Pons (tissue), 1 donor: ENCODE measurements at places on chromosomes 7 and 10.
A peak's percentile ranks its signal among the peaks of the same experiment; 100 is the strongest.

DNA sequence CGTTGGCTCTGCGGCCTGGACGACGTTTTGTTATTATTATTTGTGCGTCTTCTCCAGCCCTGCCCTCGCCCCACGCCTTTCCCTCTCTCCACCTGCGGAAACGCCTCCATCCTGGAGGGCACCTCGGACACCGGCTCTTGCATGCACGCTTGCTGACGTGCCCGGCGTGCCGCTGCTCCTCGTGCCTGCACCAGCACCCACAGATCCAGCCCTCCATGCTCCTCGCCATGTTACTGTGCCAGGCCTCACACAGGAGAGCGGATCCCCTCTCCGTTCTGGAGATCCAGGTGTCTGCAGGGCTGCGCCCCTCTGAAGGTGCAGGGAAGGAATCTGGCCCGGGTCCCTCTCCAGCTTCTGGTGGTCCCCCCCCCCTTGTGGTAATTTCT lies 373.9 kb upstream of the FOXK1 start:
- no peak for DNase-seq

DNA sequence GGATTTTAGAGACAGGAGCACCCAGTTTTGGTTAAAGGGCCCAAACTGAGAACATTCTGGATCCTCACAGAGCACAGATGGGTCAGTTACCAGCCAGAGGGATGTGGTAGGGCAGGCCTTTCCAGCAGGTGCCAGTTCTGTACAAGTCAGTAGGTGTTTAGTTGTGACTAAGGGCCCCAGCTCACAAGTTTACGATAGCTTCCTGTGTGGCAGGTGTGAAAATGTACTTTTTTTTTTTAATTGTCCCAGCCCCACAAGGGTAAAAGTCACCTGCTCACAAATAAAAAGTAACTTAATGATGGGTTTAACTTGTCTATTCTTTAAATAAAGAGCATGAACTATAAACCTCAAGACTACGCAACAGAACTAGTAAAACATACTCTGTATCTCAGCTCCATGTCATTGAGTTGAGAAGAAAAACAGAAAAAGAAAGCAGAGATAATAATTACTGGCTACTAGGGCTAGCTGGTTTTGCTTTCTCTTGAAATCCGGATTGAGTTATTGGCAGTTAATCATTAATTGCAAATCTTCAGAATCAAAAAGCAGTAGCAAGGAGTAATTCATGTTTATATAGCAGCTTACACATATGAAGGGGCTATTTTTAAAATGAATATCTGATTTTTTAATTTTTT lies 15.4 kb downstream of the NFE2L3 start:
- DNase-seq, result no peak

GRCh38 chr10:74107391-74107790 lies 43.2 kb downstream of the AP3M1 start:
- DNase-seq, result no peak

DNA sequence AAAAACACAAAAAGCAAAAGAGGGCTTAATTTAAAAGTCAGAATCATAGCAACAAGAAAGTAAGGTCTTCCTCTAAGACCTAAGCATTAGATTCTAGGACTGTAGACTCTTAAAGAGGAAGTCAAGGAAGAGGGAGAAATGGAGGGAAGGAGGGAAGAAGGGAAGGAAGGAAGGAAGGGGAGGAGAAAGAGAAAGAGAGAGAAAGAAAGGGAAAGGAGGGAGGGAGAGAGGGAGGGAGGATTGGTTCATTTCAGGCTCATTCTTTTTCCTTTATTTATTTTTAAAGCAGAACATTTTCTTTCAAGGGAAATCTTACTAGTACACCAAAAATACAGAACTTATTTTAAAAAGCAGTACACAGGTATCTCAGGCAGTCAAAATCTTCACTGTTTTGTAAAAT lies 81.1 kb downstream of the DLG5 start:
- DNase-seq, result no peak

DNA sequence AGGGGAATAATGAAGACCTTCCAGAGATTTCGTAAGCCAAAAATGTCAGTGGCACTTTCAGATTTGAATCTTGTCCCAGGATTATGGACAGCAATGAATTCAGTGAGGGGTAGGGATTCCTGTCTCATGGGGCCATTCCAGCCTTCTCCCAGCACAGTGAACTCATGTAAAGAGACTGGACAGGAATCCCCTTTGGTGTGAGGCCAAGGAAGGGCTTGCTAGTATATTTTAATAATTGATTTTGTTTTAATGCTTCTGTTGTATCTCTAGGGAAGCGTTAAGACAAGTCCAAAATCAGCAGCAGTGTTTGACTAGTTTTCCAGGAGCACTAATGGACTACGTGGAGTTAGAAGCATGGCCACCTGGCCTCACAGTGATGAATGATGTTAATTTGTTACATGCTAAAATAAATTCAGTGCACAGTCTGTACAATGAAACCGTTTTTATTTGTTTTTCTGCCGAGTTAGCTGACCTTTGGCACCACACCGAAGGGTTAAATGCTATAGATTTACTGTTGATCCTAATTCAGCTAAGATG lies 214.0 kb upstream of the DKK1 start:
- DNase-seq, result no peak

GRCh38 chr10:131207176-131207575 lies 104.3 kb downstream of the TCERG1L start:
- no peak for DNase-seq

DNA sequence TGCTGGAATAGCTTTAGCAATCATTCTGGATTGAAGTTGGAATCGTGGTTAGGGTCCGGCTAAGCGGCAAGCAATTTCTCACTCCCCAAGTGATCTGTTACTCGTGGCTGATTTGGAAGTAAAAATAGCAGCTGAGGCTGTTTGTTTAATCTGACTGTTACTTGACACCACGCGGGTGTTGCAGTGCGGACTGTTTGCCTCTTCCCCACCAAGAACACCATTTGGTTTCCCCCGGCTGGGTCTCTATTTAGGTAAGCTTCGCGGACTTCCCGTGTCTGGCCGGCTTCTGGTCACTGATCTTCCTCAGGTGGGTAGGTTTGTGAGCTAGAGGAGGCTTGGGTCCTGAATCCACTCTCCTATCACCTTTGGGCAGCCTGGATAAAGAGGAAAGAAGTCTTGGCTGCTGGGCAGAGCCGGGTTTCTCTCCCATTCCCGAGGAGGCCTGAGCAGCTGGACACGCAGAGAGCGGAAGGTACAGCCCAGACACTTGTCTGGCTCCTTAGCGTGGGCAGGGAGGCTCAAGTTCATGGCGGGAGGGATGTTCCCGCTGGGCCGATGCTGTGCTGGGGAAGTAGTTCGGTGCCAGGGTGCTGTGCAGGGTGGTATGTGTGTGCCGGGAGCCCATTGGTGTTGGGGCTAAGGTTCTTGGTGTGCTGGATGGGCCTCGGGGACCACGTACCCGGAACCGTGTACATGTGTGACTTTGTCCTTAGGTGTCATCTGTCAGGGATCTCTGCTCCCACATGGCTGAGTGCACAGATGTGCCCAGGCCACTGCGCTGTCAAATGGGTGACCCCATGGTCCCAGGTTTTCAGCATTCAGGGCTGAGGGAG lies at the start of gene C10orf71:
Gene C10orf71 (plus strand): TSS at position 188 of the 833 bp plus-strand sequence. CDS start 23,376 bp downstream, outside the sequence.
- DNase-seq, result no peak

- no peak for DNase-seq
These were observed 6.1 kb upstream of the MEOX2 start for GRCh38 chr7:15692501-15693020.

DNA sequence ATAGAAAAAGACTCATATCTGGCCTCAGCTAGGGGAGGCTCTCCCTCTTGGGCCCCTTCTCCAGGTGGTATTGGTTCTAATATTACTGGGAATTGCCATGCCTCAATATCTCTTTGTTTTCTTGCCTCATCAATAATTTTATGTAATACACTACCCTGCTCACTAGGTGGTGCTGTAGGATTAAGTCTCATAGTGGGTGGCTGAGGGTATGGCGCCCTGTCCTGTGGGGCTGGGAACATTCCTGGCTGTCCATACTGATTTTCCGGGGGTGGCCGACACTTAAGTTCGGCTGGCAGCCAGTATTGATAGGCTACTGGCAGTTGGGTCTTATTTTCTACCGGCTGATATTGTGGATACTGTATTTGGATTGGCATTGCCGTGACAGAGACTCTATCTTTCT lies 9.0 kb upstream of the TAS2R3 start:
- peak; percentile 9 for DNase-seq

DNA sequence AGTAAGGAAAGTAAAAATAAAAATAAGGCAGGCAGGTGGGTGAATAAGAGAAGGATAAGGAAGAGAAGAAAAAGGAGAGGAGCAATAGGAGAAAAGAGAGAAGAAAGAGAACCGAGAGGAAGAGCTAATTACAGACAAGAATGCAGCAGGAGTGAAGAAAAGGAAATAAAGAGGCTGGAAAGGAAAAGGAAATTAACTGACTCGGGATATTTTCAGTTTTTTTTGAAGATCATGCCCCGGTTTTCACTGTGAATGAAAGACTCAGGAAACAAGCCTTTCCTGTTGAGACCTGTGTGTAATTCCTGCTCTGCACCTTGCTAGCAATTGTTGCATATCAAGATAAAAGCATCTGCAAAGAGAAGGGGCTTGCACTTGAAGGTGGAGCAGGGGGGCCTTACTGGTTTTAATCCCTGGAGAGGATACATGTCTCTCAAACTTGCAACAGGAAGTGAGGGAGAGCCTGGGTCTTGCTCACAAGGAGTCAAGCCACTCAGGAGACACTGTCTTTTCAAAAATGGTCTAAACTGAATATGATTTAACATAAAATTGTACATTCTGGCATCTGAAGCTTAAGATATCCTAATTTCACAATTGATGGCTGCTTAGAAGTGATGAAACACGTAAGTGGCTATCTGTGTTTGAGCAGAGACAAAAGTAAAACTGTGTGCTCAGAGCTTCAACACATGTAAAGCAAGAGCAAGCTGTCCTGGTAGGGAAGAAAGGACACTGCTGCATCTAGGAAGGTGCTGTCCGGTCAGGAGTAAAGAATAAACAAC lies 157.6 kb downstream of the FAM107B start:
- DNase-seq, result no peak

- no peak for DNase-seq
These were observed 444 bp upstream of the TNPO3 start for GRCh38 chr7:129055294-129055816.

GRCh38 chr7:74464931-74465886 lies 11.5 kb downstream of the GTF2IRD1 start:
- DNase-seq, result no peak

DNA sequence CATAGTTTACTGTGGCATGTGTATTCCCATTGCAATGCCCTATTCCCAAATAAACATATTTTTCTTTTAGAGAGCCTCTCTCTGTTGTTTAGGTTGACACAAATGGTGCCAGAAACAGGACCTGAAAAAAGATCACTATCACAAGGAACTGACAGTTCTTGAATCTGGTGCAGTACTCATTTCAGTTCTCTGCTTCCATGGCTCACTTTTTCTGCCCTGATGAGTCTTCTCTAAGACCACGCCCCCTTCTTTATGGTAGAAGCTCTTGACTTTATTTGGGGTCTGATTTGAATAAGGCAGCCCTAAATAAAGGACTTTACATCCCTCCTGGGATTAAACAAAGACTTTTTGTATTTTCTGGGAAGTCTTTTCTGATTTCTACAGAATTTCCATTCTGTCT lies 3.5 kb upstream of the CCDC126 start:
- DNase-seq, result no peak

- DNase-seq, result peak; percentile 54
These were observed 46.2 kb upstream of the ZNF716 start for GRCh38 chr7:57403601-57404342.

DNA sequence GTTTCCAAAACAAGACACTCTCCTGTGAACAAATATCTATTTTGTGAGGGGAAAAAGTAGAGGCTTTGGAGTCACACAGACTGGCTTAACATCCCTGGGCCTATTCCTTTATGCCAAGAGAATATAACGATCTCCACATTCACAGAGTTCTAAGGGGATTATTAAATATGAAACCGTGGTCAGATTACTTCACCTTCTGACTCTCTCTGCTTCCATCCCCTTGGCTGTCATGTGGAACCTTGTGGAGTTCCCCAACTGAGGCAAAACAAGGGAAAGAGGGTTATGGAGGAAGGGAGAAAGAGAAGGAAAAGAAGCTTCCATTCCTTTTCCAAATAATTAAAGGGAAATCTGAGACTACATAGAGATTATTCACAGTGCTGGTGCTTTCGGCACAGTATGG lies 55.5 kb upstream of the ATP6V0A4 start:
- DNase-seq, result no peak

- DNase-seq, result no peak
These were observed 10.8 kb upstream of the MYL7 start for GRCh38 chr7:44151956-44152355.

DNA sequence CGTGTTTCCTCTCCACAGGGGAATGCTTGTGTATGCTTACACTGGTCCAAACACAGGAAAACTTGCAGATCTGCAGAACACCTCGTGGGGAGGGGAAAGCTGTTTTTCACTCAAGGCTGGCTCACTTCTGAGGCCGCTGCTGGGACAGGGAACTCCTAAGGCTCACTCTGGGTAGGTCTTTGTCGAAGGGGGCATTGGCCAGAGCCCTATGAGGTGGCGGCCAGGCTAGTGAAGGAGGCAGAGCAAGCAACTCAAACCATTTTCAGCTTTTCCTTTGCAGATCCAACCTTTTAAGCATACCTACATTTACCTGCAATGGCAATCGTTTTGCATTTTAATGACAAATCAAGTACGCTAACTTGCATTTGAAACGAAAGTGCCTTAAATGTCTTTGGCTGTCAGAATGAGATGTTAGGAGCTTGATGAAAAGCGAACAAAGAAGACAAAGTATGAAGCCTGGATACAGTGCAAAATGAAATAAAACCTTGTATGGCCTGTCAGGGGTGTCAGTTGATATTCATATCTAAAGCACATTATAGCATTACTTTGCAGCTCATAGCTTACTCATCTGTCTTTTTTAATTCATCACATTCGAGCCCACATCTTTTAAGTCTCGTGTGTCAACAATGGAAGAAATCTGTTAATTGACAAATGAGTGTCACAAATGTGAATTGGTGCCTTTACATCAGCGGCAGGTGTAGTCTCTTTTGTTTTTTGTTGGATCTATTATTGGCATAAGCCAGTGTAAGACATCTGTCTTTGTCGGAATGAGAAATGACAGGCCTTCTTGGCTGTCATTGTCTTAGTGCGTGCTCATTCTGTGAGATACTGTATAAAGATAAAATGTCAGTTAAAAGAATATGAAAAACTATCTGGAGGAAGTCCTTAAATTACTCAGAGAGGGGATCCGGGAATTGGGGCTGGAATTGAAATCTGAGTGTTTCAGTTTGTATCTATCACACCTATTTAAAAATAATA lies 30.5 kb downstream of the LRMDA start:
- DNase-seq, result no peak

DNA sequence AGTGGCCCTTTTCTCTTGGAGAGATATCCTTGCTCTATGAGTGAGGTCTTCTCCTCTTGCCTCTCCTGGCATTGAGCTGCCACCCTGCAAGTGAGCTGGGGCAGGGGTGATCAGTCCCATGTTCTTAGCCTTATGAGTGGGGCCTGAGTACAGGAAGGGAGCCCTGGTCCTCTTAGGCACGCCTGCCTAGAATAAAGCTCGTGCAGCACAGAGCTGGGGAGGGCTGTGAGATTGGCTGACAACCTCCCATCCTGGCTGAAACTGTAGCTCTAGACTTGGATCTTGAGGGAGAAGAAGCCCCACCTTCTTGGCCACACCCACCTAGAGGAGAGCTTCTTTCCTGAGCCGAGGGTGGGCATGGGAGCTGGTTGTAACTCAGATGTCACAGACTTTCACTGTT lies 305.0 kb upstream of the ZNF32 start:
- DNase-seq, result no peak

GRCh38 chr10:119100434-119101238 lies 3.3 kb upstream of the DENND10 start:
- DNase-seq, result no peak

GRCh38 chr7:97013134-97013844 lies 7.9 kb downstream of the DLX6 start:
- DNase-seq, result no peak
